ENCODE measurements at places on chromosomes 3 and 15.

GRCh38 chr3:132326251-132326650 is 9.0 kb downstream of the ACP3 start:
- no peak for ATAC-seq

DNA sequence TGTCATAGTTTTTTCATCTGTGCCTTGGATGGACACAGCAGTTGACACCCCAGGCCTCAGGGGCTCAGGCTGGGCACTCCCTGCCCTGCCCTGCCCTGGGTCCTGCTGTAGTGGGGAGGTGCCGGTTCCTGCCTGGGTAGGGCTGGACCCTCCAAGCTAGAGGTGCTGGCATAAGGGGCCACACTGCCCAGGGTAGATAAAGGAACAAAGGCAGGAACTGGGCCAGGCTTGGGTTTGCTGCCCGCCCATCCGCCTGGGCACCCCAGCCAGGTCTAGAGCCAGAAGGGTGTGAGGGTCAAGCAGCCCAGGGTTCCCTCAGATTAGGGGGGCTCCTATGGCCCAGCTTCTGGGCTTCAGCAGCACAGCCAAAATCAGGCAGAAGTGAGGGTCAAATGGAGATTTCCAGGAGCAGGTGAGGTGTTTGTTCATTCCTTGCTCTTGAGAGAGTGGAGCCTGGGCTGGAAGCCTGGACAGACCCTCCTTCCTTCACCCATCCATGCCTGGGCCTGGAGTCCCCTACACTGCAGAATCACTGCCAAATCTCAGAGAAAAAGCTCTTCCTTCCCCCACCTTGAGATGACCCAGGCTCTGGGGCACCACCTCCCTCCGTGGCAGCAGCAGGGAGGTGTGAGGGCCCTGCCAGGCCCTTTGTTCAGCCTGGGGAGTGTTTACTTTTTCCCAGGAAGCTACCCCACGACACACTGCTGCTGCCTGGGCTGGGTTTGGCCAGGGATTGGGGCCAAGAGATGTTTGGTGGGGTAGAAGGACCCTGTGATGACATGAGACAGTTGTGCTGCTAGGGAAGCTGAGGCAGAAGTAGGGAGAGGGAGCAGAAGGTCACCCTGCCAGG is 7.1 kb downstream of the SEMA3F start:
- ATAC-seq, result no peak

DNA sequence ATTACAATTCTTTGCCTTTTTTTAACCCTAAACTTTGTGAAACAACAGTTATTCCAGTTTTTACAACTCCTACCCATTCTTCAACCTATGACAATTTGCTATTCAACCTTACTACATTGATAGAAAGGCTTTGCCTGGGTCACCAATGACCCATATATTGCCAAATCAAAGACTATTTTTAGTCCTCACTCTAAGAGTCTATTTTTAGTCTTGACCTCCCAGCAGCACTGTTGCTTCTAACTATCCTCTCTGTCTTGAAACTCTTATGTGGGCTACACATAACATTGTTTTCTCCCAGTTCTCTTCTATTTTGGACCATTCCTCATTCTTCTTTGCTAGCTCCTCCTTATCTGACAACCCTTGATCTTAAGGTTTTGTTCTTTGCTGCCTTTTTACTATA is 71.4 kb downstream of the C3orf80 start:
- no peak for ATAC-seq

DNA sequence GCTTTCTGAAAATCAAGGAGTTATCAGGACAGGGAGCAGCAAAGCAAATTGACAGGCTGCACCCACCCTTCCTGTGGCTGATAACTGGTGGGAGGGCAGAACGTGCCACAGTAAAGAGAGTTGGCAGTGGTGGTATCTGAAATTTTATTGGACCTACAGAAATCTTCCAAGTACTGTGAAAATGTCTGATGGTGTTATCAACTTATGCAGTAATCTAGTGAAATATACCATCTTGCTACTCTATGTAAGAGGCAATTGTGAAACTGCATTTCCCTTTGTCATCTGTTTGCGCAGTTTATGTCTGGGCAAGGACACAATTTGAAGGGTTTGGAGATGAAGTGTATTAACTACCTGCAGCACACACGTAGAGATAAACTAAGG is 1.5 kb downstream of the PLCL2 start:
- ATAC-seq, result no peak

DNA sequence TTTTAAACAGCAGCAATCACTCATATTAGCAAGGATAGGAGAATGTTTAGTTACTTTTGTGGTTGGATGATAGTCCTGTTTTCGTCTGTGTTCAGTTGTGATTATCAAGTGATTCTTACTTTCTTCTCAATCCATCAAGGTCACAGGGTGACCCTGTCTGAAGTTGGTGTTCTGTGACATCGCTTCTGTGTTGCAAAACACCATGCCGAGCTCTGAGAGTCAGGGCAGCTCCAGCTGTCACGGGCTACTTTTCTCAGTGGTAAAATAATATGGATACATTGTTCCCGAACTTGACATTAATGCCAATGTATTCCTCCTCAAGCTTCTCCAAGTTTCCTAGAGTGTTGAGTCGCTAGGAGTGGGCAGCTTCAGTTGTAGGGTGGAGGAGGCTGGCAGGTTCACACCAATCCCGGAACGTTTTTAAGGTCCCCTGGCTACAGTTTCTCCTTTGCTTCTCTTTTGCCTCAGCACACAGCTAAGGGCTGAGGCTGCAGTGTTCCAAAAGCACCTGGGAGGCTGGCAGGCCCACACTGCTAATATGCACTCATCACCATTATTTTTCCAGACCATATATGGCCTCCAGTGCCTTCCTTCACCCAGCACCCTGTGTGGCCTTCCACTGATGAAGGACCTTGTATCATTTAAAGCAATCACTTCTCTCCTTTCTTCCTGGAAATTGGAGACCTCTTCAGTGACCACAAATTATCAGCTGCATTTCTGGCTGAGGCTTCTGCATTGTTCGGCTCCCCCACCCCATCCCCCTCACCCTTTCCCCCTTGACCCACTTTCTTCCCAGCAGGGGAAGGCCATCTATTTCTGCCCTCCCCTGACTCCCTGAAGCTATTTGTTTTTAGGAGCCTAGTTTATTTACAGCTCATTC is 25.8 kb downstream of the COLQ start:
- ATAC-seq, result no peak

DNA sequence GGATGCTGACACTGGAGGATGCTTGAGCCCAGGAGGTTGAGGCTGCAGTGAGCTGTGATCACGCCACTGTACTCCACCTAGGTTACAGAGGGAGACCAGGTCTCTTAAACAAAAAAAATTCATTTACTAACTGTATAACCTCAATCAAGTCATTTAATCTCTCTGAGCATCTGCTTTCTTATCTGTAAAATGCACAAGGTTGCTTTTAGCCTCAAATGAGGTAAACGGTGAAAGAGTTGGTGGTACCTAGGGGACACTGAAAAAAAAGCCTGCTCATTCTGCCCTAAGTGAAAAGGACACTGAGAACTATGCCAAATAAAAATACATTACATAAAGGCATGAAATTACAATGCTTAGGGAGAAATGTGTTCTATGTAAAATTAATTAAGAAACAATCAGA is 3.4 kb downstream of the PP2D1 start:
- no peak for ATAC-seq

- ATAC-seq, result no peak
Measured at GRCh38 chr3:157112536-157112935, 47.4 kb downstream of the CCNL1 start.

DNA sequence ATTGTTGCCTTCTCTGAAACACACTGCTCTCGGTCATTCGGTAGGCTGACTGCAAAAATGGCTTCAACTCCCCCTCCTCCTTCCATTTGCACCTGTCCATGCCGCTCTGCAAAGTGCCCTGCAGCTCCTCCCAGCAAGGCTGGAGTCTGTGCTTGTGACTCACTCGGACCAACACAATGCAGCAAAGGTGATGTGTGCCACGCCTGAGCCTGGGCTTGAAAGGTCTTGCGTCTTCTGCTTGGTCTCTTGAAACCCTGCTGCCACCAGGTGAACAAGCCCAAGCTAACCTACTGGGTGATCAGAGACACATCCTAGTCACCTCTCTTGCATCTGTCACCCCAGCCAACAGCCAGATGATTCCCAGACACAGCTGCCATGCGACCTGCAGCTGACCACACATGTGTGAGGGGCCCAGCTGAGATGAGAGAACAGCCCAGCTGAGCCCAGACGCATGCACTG is 71.1 kb downstream of the MGLL start:
- ATAC-seq, result no peak

DNA sequence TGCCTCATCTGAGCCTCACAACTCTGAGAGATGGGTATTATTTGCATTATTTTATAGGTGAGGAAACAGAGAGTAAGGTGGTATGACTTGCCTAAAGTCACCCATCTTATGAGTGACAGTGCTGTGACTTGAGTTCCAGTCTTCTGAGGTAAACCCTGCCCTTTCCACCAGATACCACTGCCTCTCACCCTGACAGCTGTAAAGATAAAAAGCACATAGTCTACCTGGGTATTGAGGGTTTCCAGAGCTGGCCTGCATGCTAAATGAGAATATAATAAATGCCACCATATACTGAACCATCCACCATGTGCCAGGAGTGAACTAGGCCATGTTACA is 25.6 kb downstream of the RASGRP1 start:
- ATAC-seq, result peak; percentile 82

DNA sequence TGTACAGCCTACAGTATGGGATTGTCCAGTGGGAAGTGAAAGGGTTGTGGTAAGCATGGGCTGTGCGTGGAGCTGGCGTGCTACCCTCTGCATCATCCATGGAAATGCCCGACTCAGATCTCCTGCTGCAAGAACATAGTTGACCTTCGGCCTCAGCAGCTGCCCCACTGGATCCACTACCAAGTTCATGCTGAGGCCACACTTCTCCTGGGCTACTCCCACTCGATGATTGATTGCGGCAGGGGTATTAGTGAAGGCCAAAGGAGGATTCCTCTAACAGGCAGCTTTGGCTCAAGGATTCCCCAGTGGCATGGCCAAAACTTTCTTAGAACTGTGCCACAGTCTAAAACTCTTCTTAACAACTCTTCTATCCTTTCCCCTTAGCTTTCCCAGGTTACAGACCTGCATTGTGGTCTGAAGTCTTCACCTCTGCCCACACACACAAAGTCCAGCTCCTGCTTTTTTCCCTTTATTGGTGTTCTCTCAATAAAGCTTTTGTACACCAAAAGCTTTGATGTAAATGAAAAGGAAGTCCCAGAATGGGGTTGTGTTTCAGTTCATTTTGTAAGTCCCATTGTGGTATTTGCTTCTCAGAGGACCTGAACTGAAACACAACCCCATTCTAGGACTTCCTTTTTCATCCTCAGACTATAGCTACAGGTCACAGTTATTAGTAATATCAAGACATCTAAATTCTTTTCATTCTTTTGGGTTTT is 4.9 kb upstream of the TBC1D5 start:
- ATAC-seq, result no peak

- no peak for ATAC-seq
Measured at GRCh38 chr15:71393383-71393782, 278.1 kb downstream of the THSD4 start.

GRCh38 chr15:27486051-27486450 is 515.1 kb downstream of the GABRG3 start:
- no peak for ATAC-seq

DNA sequence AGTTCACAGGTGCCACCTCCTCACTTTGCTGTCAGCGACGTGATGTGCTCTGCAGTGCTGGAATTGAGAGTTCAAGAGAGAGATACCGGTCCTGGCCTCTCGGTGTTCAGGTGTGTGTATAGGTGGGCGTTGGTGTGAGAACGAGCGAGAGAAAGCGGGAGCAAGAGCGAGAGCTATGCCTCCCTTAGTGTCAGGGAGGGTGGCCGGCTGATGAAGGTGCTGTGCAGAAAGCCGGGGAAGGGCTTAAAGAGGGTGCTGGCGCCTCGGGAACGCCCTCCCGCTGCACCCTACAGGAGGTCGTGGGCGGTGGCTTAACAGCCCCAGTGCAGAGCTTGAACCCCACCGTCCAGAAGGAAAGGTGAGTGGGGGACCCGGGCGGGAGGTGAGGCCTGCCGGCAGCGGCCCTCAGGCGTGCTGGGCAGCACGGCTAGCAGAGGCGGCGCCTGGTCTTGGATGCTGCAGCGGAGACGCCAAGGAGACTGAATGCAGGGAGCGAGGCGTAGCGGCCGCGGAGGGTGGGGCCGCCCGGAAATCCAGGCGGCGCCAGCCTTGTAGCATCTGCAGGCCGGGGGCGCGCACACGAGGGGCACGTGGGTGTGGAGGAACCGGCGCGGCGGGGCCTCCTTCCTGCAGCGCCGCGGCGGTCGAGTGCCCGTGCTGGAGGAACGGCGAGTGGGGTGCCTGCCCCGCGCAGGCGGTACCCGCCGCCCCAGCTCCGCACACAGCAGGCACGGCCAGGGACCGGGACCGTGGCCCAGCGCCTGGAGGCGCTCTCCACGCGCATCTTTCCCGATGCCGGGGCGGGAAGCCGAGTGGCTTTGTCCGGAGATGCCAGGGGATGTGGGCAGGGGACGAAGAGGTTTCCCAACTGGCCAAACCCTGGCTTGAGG is 246.8 kb upstream of the TOPAZ1 start:
- peak; percentile 43 for ATAC-seq

GRCh38 chr3:39716849-39717248 is 92.6 kb upstream of the MYRIP start:
- ATAC-seq, result no peak

GRCh38 chr15:40595773-40596172 is 1.7 kb downstream of the KNL1 start:
- ATAC-seq, result no peak

DNA sequence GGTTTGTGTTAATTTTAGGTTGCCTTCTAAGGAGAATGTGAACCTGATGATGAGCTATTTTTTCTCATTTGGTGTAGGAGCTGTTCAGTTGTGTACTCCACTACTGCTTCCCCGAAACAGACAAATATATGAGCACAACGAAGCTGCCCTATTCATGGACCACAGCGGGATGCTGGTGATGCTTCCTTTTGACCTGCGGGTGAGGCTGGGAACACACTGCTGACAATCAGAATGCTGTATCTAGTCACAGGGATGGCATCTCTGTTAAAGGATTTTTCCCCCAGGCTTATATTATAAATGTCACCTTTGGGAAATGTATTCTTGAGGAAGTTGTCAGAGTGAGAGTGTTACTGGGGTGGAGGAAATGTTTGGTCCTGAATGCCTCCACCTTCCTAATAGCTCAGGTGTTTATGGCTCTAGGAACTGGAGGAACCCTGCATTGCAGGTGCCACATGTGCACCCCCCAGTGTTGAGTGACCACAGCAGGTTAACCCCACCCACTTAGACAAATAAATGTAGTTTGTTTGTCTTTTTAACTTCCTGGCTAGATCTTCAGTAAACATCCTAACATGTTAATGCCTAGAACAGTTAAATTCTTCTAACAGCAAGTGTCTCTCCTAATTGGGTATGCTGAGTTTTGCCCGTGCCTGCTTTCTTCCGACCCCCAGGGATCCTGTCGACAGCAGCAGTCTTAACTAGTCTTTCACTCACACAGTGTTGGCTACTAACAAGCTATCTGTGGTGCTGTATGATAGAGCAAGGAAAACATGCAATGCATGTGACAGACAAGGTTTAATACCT is 35.7 kb downstream of the SRP14 start:
- no peak for ATAC-seq

GRCh38 chr3:17352620-17353019 is 389.8 kb downstream of the TBC1D5 start:
- no peak for ATAC-seq

DNA sequence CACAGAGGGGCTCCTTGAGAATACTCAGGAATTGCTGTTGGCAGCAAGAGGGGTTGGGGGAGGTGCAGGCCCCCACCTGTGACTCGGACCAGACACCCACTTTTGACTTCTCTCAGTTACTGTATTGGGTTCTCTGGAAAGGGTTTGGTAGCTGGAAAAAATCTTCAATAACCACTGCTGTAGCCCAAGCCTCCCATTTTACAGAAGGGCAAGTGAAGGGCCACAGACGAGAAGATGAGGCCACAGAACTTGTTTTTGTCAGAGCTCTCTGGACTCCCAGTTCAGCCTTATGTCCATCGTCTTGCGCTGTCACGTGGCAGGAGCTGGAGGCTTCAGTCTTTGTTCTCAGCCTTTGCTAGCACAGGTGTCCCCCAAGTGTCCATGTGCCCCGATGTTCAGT is 12.7 kb upstream of the TATDN2 start:
- ATAC-seq, result no peak
